Cardiac fibroblast (primary cell): ENCODE measurements at places on chromosomes 6 and 20.
A peak's percentile ranks its signal among the peaks of the same experiment; 100 is the strongest.

DNA sequence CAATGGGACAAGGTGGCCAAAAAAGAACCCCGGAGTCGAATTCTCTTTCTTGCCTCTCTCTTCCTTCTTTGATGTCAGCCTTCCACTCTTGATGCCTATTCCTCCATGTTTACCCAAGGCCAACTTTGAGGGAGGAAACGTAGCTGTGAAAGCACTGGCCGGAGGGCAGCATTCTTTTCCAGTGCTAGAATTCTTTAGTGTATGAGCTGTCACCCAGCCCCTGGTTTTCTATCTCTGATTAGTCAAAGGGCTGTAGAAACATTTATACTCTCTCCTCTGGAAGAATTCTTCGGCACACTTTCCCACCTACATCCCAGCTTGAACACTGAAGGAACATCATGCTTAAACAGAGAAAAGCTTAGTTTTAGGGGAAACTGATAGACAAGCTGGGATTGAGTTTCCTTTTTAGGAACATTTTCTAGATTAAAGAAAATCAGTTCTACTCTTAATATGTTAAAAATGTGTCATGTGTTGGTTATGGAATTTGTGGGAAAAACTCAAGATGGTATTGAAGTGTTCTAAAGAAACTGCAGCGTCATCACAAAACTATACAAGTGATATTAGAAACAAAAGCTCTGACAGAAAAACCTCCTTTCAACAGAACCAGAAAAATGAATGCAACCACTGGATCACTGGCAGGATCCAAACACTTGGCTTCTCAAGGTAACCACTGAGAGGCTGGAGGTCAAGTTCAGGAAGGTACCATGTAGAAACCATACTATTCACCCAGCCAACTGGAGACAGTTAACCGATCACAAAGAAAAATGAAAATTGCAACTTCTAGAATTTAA is 20.7 kb upstream of the UTRN start:
- DNase-seq, result peak; percentile 94

GRCh38 chr6:63975699-63976098 is 340.1 kb downstream of the PHF3 start:
- DNase-seq, result peak; percentile 2

GRCh38 chr6:34602318-34603111 is 46.4 kb upstream of the SPDEF start:
- peak; percentile 38 for DNase-seq

- DNase-seq, result no peak
Measured at GRCh38 chr20:41089555-41089954, 47.8 kb upstream of the PLCG1 start.

- no peak for DNase-seq
Measured at GRCh38 chr6:29791162-29791561, 36.5 kb upstream of the HLA-G start.

DNA sequence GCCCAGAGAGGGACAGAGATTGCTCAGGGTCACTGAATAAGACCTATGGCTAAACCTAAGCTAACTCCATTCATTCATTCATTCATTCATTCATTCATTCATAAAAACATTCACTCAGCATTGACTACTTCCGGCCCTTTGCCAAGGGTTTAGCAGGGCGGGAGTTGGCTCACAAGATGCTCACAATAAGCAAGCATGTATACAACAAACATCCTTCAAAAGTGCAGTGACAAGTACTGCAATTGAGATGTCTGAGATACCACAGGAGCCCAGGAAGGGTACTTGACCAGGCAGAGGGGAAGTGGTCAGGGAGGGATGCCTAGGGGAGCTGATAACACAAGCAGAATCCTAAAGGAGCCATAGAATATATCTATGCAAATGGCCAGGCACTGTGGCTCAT is 18.2 kb upstream of the KIAA1755 start:
- DNase-seq, result no peak

DNA sequence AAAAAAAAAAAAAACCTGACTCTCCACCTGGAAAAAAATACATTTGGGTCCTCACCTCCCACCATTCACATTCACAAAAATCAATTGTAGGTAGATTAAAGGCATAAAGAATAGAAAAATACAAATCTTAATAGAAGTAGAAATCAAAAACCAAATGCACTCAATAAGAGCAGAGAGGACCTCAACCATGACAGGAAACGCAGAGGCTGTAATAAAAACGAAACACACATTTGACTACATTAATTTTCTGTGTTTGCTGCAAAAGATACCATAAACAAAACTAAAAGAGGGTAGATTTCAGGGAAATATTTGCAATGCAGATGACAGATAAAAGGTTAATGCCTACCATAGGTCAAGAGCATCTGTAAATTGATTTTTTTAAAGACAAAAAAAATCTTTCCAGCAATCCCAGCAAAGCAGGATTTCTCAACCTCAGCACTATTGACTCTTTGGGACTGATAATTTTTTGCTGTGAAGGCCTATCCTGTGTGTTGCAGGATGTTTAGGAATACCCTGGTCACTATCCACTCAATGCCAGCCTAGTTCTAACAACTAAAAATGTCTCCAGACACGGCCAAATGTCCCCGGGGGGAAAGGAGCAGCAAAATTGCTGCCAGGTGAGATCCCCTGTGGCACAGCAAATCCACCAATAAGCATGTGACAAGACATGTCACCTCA is 9.1 kb downstream of the ETV7 start:
- no peak for DNase-seq

DNA sequence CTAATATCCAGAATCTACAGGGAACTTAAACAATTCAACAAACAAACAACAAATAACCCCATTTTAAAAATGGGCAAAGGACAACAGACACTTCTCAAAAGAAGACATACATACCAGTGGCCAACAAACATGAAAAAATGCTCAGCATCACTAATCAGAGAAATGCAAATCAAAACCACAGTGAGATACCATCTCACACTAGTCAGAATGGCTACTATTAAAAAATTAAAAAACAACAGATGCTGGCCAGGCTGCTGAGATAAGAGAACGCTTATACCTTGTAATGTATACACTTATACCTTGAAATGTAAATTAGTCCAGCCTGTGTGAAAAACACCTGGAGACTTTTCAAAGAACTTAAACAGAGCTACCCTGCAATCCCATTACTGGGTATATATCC is 166.8 kb downstream of the IBTK start:
- no peak for DNase-seq

DNA sequence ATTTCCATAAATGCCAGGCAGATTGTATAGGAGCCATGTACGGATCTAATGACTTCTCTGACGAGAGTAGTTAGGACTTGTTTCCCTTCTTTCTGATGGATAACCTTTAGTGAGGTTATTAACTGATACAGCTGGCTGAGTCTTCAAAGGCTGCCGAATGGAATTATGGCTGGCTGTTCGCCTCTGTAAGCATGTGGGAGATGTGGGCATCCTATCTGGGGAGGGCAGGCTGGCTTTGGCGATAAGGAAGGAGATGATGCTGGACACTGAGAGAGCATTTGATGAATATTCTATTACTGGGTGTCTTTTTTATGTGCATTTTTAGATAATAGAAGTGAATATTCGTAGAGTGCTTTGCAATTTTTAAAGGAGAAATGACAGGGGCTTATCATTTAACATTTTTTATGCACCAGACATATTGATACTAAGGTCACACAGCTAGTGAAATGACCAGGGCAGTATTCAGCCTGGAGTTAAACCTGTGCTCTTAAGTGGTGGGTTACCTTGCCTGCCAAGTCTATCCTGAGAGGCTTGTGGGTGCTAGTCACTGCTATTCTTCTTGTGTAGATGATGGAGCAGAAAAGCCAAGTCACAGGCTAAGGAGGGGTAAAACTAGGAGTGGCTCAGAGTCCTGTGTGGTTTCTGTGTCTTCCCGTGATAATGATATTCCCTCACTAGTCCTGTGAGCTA is 3.1 kb downstream of the PBOV1 start:
- no peak for DNase-seq
